ENCODE measurements at places on chromosomes 7 and 10. TPM values are rescaled to one million over a fixed set of nuclear protein-coding genes. Genes with fewer than 3 reads are reported as not detected.

GRCh38 chr7:143418681-143419458, 10.2 kb upstream of the EPHA1 start:
- no peak for DNase-seq

- DNase-seq = no peak
Observed at GRCh38 chr10:125264091-125264490, 103.7 kb upstream of the CTBP2 start.

DNA sequence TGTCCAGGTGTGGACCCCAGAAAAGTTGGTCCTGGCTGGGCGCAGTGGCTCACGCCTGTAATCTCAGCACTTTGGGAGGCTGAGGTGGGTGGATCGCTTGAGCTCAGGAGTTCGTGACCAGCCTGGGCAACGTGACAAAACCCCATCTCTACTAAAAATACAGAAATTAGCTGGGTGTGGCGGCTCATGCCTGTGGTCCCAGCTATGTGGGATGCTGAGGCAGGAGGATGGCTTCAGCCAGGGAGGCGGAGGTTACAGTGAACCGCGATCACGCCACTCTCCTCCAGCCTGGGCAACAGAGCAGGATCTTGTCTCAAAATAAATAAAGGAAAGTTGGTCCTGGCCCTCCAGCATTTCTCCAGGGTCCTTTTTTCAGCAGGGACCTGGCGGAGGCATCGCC, 1.4 kb downstream of the NUDT1 start:
- DNase-seq = no peak

DNA sequence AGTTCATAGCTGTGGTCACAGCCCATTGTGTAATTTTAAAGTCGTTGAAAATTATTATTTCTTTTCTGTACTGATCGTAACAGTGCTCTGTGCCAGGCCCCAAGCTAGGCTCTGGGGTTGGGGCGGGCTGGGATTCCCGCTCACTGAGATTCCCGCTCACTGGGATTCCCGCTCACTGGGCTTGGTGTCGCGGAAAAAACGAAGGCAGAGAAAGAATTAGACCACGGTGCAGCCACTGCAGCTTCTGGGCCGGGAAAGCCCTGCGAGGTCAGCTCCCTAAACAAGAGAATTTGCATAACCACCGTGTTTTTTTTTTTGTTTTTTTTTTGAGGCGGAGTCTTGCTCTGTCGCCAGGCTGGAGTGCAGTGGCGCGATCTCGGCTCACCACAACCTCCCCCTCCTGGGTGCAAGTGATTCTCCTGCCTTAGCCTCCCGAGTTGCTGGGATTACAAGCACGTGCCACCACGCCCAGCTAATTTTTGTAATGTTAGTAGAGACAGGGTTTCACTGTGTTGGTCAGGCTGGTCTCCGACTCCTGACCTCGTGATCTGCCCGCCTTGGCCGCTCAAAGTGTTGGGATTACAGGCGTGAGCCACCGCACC, 31.2 kb downstream of the FOXK1 start:
- DNase-seq = no peak

DNA sequence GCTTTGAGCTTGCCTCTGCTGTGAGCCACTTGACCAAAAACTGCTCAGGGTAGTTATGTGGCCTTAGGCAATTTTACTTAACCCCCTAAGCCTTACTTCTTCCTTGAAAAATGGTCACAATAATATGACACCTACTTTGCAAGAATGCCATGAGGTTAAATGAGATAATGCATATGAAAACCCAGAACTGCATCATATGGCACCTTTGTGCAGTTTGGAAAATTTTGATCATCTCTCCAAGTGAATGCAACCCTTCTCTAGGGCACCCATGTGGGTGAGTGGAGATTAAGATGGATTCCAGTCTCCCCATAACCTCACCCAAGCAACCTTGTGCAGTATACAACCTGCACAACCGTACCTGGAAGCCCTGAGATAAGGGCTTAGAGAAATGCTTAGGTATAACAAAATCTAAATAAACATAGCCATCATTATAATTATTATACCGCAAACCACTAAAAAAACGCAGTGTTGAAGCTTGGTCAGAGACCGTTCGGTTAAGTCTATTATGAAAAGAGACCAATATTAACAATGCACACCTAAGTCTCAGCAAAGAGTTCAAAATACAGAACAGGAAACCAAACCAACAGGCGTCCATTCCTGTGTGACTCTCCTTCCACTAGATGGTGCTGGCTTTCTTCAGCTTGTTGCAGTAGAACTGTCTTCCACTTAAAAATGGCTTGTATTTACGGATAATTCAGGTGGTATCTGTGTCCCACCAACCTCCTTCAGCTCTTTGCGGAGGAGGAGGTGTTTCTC, 21.0 kb upstream of the ASB15 start:
- DNase-seq = no peak

- no peak for DNase-seq
Observed at GRCh38 chr7:47092336-47092735, 489.6 kb downstream of the TNS3 start.

GRCh38 chr10:15378569-15378968, 7.5 kb upstream of the FAM171A1 start:
- no peak for DNase-seq

GRCh38 chr10:66925896-66926715, at the start of gene LRRTM3:
Gene LRRTM3, plus strand, starts transcription at chr10:66926036.
- DNase-seq = peak; percentile 24

The ANKRD2 gene
- total RNA-seq = 0.24 TPM

The LOXL4 gene
- 7.9 TPM for total RNA-seq

The CAV1 gene
- total RNA-seq = 3.4 TPM
